ENCODE measurements at places on chromosomes 5 and 9. TPM values are rescaled to one million over a fixed set of nuclear protein-coding genes. Genes with fewer than 3 reads are reported as not detected.

The UGCG gene
- 37.5 TPM for total RNA-seq

The SARDH gene
- 15.2 TPM for total RNA-seq

The SCGB3A1 gene
- total RNA-seq: 0.39 TPM

The SLC25A2 gene
- total RNA-seq: 0.24 TPM

The LRRTM2 gene
- not detected for total RNA-seq

The CDC20B gene
- total RNA-seq: not detected

The DMRT3 gene
- total RNA-seq: not detected

The PDLIM7 gene
- total RNA-seq: 124 TPM

The SLC44A1 gene
- total RNA-seq: 45.9 TPM

The GNG10 gene
- 22.1 TPM for total RNA-seq

The TRPM3 gene
- total RNA-seq: 5.4 TPM

The OR13C2 gene
- not detected for total RNA-seq

The NR5A1 gene
- 0.39 TPM for total RNA-seq

GRCh38 chr5:32223972-32224609, 50.0 kb upstream of the GOLPH3 start:
- H3K27me3 ChIP-seq: no peaks in the 10 kb centered on the region
- peaks cover 18% of the 10 kb centered on the region for H3K36me3 ChIP-seq
- peaks cover 14% of the 10 kb centered on the region for H3K4me1 ChIP-seq
- peak overlapping the region; percentile 32 for H3K27ac ChIP-seq
- peak; percentile 32 for DNase-seq

DNA sequence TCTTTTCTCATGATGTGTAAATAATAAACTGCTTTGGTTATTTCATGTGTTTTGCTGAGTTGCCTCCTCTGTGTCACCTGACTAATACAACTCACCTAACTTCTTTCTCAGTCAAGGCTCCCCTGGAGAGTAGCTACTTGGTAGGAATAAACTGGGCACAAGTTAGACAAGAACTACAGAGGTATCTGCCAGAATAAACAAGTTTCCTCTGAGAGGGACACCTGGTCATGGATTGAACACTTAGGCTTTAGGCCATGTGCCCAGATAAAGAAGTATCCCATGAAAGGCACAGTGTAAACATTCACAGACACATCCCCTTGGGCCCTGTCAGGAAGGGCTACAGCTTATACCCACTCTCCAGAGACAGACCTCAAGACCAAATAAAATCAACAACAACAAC, 532.5 kb downstream of the KIF4B start:
- peaks cover 11% of the 10 kb centered on the region for H3K4me1 ChIP-seq
- no peak for DNase-seq
- peak overlapping the region; percentile 51 for H3K27ac ChIP-seq
- no peak overlapping the region for H3K4me3 ChIP-seq

- H3K4me1 ChIP-seq: no peaks in the 10 kb centered on the region
- H3K4me3 ChIP-seq: no peak overlapping the region
- DNase-seq: no peak
- H3K27me3 ChIP-seq: peaks cover 3% of the 10 kb centered on the region
Observed at GRCh38 chr5:96572864-96573512, 89.2 kb upstream of the CAST start.

DNA sequence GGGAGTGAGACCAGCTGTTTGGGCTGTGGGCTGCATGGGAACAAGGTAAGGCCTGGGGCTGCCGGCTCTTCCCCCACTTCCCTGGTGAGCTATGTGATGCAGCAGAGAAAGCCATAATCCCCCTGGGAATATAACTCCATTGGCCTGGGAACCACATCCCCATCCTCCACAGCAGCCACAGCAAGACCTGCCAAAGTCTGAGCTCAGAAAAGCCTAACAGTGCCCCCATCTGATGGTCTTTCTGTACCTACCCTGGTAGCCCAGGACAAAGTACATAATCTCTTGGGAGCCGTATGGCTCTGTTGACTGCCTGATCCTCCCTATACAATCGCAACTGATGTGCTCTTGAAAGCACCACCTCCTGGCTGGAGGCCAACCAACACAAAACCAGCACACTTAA, 432.6 kb downstream of the CDH18 start:
- no peak overlapping the region for H3K27ac ChIP-seq
- H3K27me3 ChIP-seq: no peaks in the 10 kb centered on the region
- no peak overlapping the region for H3K4me3 ChIP-seq
- no peaks in the 10 kb centered on the region for H3K4me1 ChIP-seq

GRCh38 chr5:65068410-65068809, 299.7 kb downstream of the CWC27 start:
- no peaks in the 10 kb centered on the region for H3K36me3 ChIP-seq
- peaks cover 13% of the 10 kb centered on the region for H3K4me1 ChIP-seq
- H3K27ac ChIP-seq: no peak overlapping the region
- DNase-seq: no peak

DNA sequence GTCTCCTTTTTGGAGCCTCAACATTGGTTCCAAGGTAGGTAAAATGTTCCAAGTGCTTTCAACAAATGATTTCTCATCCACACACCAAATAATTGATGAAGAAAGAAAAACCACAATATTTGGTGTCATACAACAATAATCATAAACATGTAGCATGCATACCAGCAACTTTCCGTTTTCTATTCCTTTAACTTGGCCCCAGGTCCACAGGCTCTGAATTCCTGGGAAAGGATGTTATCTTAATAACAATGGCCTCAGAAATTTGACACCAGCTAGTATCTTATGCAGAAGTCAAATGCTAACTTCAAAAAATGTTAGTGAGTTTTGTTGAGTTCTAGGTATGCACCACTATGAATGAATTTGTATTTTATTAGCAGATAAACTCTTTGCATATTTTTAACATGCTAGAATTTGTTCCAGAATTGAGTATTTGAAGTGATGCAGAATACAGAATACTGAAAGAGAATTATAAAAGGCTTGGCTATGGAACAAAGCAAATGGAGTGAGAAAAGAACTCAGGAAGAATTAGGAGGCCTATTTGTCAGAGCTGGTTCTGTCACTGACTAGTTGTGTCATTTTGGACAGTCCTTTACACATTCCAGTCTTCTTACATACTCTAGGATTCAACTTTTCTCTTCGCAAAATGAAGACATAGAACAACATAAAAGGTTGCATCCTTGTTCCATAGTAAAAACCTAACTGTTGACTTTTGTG, 435.3 kb upstream of the TNC start:
- DNase-seq: no peak
- peaks cover 18% of the 10 kb centered on the region for H3K27me3 ChIP-seq
- peaks cover 32% of the 10 kb centered on the region for H3K4me1 ChIP-seq
- H3K4me3 ChIP-seq: peak overlapping the region; percentile 41
- peaks cover 38% of the 10 kb centered on the region for H3K36me3 ChIP-seq

DNA sequence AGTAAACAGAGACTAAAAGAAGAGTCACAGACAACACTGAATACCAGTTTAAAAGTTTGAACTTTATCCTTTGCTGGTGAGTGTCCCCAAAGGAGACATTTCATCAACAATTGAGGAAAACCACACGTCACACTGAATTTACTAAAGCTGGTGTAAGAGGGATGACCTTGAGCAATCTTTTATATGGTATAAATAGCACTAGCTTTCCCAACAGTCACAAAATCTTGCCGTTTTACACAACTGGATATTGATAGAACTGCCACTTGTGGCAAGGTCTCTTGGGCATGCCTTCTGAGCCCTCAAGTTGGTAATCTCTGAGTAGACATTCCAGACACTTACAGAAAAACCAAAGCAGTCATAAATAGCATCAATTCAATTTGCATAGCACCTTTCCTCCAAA, 311.5 kb upstream of the TARS1 start:
- H3K4me3 ChIP-seq: no peak overlapping the region
- no peaks in the 10 kb centered on the region for H3K27me3 ChIP-seq
- H3K4me1 ChIP-seq: no peaks in the 10 kb centered on the region
- peaks cover 23% of the 10 kb centered on the region for H3K36me3 ChIP-seq
- no peak overlapping the region for H3K27ac ChIP-seq

GRCh38 chr5:82364497-82364896, 86.3 kb upstream of the RPS23 start:
- H3K27ac ChIP-seq: no peak overlapping the region
- H3K4me1 ChIP-seq: peaks cover 3% of the 10 kb centered on the region
- no peak for DNase-seq
- H3K36me3 ChIP-seq: no peaks in the 10 kb centered on the region
- H3K27me3 ChIP-seq: no peaks in the 10 kb centered on the region

GRCh38 chr9:95125652-95126051, 191.9 kb downstream of the FANCC start:
- no peaks in the 10 kb centered on the region for H3K36me3 ChIP-seq
- H3K27me3 ChIP-seq: no peaks in the 10 kb centered on the region
- H3K4me1 ChIP-seq: peaks cover 64% of the 10 kb centered on the region
- no peak overlapping the region for H3K4me3 ChIP-seq
- DNase-seq: no peak

DNA sequence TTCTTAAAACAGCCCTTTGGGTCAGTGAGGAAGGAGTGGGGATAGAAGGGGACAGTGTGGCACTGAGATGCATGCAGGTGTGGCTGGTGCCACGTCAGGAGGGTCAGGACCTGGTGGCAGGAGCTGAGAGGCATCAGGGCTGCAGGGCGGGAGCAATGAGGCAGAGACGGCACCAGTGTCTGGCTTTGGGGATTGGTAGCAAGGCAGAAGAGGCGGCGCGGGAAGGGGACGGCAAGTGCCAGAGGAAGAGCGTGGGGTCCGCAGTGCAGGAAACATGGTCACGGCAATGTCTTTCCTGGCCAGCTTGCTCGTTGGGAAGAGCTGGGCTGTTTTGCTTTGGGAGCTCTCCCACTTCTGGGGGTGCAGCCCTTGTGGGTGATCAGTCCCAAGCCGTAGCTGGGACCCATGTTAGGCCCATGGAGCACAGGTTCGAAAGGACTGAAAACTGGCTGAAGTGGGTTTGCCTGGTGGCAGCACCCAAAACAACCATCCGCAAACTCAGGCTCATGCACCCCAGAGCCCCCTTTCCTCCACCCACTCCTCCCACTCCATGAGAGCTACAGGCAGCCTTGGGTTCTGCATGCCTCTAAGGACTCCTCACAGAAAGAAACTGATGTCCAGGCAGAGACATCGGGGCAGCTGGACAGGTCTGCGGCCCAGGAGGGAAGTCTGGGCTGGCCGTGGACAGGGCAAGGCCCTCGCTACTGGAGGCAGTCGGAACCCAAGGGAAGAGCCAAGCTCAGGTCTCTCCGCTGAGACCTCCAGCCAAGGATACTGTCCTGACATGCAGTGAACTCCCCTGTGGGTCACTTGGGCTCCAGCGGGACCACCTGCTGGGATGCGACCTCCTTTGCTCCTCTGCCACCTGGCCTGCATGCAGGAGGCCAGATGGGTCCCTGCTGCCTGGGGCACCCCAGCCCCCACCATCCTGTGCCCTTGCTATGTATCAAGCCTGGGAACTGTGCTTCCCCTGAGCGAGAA, 104.4 kb downstream of the ZNF354C start:
- H3K4me3 ChIP-seq: no peak overlapping the region
- no peaks in the 10 kb centered on the region for H3K4me1 ChIP-seq
- no peaks in the 10 kb centered on the region for H3K27me3 ChIP-seq
- H3K27ac ChIP-seq: no peak overlapping the region
- DNase-seq: peak; percentile 7

DNA sequence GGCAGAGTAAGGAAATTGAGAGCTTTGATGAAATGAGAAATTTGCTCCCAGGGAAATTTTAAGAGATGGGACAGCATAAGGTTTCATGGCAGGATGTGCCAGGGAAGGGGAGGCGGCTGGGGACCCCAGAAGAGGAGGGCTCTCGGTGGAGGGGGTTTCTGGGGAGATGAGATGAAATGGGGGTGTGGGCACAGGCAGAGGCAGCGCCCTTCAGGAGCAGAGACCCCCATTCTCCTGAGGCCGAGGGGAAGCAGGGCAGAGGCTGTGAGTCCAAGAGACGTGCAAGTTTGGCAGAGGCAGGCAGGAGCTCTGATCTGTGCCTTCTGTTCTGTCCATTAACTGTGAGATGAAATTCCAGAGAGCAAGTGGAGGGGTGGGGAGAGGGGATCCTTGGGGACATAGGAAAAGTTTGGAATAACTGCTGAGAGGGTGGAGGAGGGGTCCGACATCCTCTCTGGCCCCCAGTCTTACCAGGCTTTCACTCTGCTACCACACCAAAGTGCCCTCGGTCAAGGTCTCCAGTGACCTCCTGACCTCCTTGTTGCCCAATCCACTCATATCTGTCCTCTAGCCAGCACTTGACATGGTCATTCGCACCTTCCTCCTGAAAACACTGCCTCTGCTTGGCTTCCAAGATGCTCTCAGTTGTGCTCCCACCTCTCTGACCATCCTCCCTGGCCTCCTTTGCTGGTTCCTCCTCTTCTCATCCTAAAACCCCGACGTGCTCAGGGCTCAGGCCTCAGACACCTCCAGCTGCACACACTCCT, 108.1 kb upstream of the MVB12B start:
- H3K4me1 ChIP-seq: peaks cover 11% of the 10 kb centered on the region
- H3K4me3 ChIP-seq: no peak overlapping the region
- DNase-seq: no peak
- no peak overlapping the region for H3K27ac ChIP-seq

GRCh38 chr5:129465776-129466344, 5.8 kb downstream of the ADAMTS19 start:
- DNase-seq: no peak
- H3K36me3 ChIP-seq: no peaks in the 10 kb centered on the region
- H3K27me3 ChIP-seq: no peaks in the 10 kb centered on the region
- H3K4me3 ChIP-seq: no peak overlapping the region

- H3K27me3 ChIP-seq: peaks cover 6% of the 10 kb centered on the region
- H3K4me1 ChIP-seq: no peaks in the 10 kb centered on the region
- H3K4me3 ChIP-seq: no peak overlapping the region
- H3K27ac ChIP-seq: no peak overlapping the region
- no peak for DNase-seq
Observed at GRCh38 chr9:122845116-122845515, 16.7 kb upstream of the PDCL start.

GRCh38 chr9:3415906-3416305, 109.9 kb downstream of the RFX3 start:
- H3K36me3 ChIP-seq: no peaks in the 10 kb centered on the region
- H3K4me3 ChIP-seq: no peak overlapping the region
- DNase-seq: no peak
- no peaks in the 10 kb centered on the region for H3K27me3 ChIP-seq

GRCh38 chr9:111937781-111938426, 41.3 kb downstream of the UGCG start:
- H3K27me3 ChIP-seq: no peaks in the 10 kb centered on the region
- H3K27ac ChIP-seq: no peak overlapping the region
- H3K4me3 ChIP-seq: no peak overlapping the region
- H3K36me3 ChIP-seq: peaks cover 11% of the 10 kb centered on the region
- DNase-seq: no peak

GRCh38 chr9:19550009-19550408, 141.2 kb downstream of the ACER2 start:
- peaks cover 11% of the 10 kb centered on the region for H3K4me1 ChIP-seq
- H3K27me3 ChIP-seq: no peaks in the 10 kb centered on the region
- H3K4me3 ChIP-seq: no peak overlapping the region
- DNase-seq: no peak
- H3K36me3 ChIP-seq: peaks cover 26% of the 10 kb centered on the region

GRCh38 chr9:93510041-93510440, 56.7 kb upstream of the FAM120AOS start:
- H3K4me1 ChIP-seq: peaks cover 28% of the 10 kb centered on the region
- DNase-seq: no peak
- H3K4me3 ChIP-seq: no peak overlapping the region
- no peaks in the 10 kb centered on the region for H3K27me3 ChIP-seq

All from WTC11 (cell line).